ENCODE measurements at places on chromosomes 7 and 10.

DNA sequence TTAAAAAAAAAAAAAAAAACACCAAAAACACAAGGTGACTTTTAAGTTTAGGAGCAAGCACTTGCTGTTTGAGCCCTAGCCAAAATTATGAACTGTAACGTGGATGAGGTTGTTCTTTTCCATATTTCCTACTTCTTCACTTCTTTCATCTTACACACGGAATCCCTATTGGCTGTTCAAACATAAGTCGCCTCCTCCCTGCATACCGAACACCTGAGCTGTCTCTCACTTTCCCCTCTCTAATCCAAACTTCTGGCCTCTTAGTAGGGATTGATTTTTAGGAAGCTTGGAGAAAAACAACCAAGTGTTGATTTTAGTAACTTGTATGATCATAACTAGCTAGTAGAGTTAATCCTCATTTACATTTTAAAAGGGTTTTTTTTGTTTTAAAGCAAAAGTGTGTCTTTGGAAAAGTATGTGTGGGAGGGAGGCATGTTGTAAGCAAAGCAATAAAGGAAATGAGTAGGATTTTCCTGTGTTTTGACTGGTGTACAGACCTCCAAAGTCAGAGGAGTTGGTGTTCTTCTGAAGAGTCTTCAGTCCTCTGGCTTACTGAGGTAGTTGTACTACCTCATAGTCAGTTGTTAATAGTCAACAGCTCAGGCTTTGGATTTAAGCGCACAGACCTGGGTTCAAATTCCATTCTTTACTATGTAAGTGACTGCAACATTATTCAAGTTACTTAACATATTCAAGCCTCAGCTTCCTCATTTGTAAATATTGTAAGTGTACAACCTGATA, 39.3 kb downstream of the RABGEF1 start:
- DNase-seq = no peak

- DNase-seq = no peak
Measured at GRCh38 chr7:140902303-140902953, 22.3 kb downstream of the BRAF start.

GRCh38 chr7:36317276-36317675, 72.4 kb upstream of the ANLN start:
- DNase-seq = no peak

- no peak for DNase-seq
Measured at GRCh38 chr7:100640517-100641440, 573 bp downstream of the TFR2 start.

DNA sequence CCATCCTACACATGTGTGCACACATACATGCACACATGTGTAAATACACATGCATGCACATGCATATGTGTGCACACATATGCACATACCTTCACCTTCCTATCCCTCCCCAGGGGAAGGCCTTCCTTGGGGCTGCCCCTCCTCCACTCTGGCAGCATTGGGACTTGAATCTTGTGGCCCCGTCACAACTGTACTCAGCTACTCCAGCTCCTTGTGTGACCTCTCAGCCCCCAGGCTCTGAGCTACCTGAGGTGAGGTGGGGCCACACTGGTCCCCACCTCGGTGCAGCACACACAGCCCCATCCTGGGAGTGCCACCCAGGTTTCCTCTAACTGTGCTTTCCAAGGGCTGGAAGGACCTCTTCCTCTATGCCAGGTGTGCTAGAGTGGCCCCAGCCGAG, 116.0 kb downstream of the LHPP start:
- no peak for DNase-seq
